Esophagus squamous epithelium (tissue), 5 donors: ENCODE measurements at places on chromosomes 11 and 22.

- no peak for DNase-seq
Measured at GRCh38 chr11:19059833-19060232, 684 bp downstream of the MRGPRX2 start.

DNA sequence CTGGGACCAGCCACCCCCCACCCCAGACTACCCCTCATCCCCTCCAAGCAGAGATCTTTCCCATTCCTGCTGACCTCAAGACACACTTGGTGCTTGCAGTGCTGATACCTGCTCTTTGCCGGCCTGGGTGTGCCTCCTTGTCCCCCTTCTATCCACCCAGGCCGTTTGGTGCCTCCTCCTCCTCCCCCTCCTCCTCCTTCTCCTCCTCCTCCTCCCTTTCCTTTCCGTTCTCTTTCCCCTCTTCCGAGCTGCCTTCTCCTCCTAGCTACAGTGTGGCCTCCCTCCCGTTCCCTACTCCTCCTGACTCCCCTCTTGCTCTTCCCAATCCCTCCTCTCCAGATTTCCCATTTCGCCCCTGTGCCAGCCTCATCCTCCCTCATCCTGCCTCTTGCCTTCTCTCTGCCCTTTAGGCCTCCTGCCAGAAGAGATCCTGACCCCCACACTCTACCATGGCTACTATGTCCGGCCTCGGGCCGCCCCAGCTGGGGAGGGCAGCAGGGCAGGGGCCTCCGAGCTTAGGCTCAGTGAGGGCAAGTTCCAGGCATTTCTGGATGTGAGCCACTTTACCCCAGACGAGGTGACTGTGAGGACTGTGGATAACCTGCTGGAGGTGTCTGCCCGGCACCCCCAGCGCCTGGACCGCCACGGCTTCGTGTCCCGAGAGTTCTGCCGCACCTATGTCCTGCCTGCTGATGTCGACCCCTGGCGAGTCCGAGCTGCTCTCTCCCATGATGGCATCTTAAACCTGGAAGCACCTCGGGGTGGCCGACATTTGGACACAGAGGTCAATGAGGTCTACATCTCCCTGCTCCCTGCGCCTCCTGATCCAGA lies 712 bp downstream of the HSPB2 start:
- DNase-seq: no peak

DNA sequence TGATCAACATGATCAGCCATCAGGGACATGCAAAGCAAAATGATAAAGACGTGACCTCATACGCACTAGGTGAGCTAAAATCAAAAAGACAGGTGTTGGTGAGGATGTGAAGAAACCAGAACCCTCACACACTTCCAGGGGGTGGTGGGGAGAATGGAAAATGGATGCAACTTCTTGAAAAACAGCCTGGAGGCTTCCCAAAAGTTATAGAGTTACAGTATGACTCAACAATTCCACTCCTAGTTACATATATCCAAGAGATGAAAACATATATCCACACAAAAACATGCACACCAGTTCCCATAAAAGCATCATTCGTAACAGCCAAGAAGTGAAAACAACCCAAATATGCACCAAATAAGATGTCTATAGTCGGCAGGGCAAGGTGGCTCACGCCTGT lies 42.1 kb upstream of the APLNR start:
- no peak for DNase-seq

DNA sequence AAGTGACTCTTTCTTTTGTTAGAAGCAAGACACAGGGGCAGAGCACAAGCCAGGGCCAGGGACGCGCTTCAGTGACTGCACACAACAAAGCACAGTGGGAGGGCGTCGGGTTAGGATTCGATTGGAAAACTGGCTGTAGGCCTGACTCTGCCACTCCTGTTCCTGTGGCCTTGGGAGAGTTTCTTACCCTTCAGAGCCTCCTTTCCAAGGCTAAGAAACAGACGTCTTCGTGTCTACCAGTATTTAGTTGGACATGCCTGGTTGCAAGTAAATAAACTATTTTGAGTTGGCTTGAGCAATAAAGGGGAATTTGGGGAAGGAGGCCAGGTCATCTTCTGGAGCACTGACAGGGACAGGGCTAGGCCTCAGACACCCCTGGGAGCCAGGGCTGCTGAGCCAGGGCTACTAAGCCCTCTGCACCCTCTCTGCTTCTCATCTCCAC lies 549.1 kb downstream of the INSC start:
- no peak for DNase-seq

- no peak for DNase-seq
Measured at GRCh38 chr11:11078344-11079086, 220.7 kb upstream of the ZBED5 start.

DNA sequence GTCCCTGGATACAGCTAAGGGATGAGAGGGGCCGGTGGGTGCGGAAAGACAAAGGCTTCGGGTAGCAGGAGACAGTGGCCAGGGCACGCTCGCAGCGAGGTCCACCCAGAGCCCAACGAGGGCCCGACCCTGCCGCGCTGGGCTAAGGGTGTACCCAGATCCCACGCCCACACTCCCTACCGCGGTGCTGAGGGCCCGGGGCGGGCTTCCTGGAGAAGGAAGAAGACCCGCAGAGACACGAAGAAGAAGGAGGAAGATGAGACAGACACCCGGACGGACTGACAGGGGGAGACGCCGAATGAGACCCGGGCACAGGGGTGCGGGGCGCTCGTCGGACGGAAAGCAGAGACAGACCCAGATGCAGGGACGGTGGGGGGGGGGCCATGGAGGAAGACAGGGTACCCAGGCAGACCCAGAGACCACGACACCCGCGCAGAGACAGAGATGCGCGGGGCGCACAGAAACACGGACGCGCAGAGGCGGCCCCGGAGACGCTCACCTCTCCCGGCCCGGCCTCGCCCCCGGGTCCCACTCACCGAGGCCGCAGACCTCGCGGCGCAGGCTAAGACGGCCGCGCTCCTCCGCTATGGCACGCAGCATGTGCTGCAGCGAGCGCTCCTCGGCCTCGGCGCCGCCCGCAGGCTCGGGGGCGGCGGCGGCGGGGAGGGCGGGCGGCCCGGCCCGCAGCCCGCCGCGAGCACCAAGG lies 437 bp downstream of the KIAA0930 start:
- no peak for DNase-seq

DNA sequence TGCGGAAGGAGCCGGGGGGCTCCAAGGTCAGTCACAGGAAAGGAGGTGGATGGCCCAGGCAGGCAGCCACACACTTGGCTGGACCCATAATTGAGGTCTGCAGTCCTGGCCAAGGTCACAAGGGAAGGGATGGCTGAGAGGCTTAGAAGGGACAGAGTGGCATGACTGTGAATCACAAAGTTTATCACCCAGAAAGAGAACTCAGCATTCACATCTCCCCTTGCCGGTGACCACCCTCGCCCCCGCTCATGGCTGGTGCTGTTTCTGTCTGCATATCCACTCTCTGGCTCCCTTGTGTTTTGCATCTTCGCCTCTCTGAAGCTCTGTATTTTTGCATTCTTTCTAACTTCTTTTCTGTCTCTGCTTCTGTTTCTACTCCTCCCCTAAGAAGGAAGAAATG lies 117.5 kb downstream of the FEZ1 start:
- DNase-seq: no peak

GRCh38 chr11:117327567-117328374 lies at the start of gene CEP164:
Gene CEP164 (plus strand): TSS chr11:117327854. CDS start chr11:117338587, 10,733 bp downstream.
- DNase-seq: peak; percentile 85
